ENCODE measurements at places on chromosomes 1 and 21. TPM values are rescaled to one million over a fixed set of nuclear protein-coding genes. Genes with fewer than 3 reads are reported as not detected.

DNA sequence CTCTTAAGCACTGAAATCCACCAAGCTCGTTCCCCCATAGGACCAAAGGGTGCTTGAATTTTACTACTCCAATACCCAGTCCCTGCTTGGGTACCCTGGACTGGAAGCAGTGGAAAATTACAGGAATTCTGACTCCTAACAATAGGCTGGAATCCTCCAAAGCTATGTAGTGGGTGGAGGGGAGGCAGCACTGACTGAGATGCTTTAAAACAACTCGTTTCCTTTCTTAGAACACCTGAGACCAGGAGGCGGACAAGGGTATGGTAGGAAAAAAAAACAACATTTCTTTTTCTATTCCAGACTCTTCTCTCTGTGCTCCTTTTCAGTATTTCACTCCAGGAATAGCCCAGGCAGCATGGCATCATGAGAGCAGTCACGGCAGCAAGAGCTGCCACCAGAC is 2.3 kb downstream of the PEF1 start:
- DNase-seq: no peak

Gene MMP23B
- 26.7 TPM for total RNA-seq

Gene PEX14
- total RNA-seq: 20.9 TPM

GRCh38 chr1:67626861-67627235 is 58.2 kb upstream of the GADD45A start:
- DNase-seq: no peak

Gene B3GALT5
- 7.3 TPM for total RNA-seq
